A172 (cell line): ENCODE measurements at places on chromosomes 6 and 20. TPM values are rescaled to one million over a fixed set of nuclear protein-coding genes. Genes with fewer than 3 reads are reported as not detected.

GRCh38 chr6:114024746-114025145 is 53.8 kb upstream of the HDAC2 start:
- no peak for DNase-seq

DNA sequence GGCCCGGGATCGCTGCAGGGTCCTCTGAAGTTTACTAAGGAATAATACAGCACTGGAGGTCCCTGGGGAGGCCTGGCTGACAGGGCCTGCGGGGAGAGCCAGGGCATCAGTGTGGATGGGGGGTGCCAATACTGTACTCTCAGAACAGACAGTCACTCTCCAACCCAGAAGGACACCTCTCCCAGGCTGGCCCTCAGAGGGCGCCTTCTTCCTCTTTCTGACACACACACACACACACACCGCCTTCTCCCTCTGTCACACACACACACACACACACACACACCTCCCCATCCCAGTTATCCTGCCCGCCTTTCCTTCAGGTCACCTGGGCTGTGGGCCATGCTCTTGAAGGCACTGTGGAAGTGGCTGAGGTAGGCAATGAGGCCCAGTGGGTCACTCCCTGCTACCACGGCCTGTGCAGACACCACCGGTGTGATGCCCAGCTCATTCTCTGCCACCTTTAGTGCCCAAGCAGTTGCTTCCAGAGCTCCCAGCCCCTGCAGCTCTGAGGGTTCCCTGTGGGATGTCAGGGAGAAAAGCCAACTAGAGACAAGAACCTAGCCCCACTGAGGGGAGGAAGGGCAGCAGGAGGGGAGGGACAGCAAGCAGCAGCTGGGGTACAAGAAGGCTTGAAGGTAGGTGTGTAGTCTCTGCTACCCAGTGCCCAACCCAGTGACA is 7.5 kb downstream of the SMPD2 start:
- no peak for DNase-seq

- DNase-seq: no peak
Measured at GRCh38 chr6:106390088-106390487, 29.6 kb downstream of the CRYBG1 start.

- no peak for DNase-seq
Measured at GRCh38 chr6:54846243-54846856, at the start of gene FAM83B. Gene FAM83B, plus strand, starts transcription at chr6:54846771. Its CDS starts 23,476 bp downstream, at chr6:54870247.

The PPP1R3G gene
- 0.22 and 1.5 TPM in 2 replicates for total RNA-seq

The PREP gene
- total RNA-seq: 9.0 and 12.6 TPM in 2 replicates

- no peak for DNase-seq
Measured at GRCh38 chr20:21172626-21173025, 46.7 kb downstream of the KIZ start.

- no peak for DNase-seq
Measured at GRCh38 chr6:120290964-120291363, 941.4 kb upstream of the MAN1A1 start.

The MAPK13 gene
- 0.34 and 0.46 TPM in 2 replicates for total RNA-seq

The NRSN1 gene
- total RNA-seq: not detected in 2 replicates

The RMND1 gene
- total RNA-seq: 31.3 and 43.6 TPM in 2 replicates

DNA sequence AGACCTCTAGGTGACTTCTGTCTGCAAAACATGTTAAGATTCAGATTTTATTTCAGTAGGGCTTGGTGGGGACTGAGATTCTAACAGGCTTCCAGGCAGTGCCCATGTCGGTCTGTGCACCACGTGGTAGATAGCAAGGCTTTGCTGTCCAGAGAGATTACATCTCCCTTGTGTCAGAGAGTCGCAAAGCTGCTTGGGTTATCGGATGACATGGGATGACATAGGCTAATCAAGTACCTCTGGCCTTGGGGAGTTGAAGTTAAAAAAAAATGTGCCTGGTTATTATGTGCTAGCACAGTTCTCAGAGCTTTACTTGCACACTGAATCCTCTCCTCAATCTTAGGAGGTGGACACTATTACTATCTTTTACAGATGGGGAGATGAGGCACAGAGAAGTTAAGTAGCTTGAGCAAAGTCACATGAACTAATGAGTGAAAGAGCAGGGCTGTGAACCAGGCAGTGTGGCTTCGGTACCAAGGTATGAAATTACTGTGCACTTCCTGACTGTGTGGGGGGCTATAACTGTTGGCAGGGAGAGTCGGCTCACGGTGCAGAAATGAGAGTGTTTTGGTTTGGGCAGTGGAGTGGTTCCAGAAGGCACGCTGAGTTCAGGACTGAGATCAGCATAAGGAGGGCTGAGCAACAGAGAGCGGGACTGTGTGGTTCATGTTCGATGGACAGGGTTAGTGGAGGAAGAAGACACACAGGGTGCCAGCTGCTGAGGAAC is 41.1 kb downstream of the FARS2 start:
- DNase-seq: no peak

GRCh38 chr6:118580585-118581419 is 32.7 kb downstream of the PLN start:
- peak; percentile 55 for DNase-seq

DNA sequence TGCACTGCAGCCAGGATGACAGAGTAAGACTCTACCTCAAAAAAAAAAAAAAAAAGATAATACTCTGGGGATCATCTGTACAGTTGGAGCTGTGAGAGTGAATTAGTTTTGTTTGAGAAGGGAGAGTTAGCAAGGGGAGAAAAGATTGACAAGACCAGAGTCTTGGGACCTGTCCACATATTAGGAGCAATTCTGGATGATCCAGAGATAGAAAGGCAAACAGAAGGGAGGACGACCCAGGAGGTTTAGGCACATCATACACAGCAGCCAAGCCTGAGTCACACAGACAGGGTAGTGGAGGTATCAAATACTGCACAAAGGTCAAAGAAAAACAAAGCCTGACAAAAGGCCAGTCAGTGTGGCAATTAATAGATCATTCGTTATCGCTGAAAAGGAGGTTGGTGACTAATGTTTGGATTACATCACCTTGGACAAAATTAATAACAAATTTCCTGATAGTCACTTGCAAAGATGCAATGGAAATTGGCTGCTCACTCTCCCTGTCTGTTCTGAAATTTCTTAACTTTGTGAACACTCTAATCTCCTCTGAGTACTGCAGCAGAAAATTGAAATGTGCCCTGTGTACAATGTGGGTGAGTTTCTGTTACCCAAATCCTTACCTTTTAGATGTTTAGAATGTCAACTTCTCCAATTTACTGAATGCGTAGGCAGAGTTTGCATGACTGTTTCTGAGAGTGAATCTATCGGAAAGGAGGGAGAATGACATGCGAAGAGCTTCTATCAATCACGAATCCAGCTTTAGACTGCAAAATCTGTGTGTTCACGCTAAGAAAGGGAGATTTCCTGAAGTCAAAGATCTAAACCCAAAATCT is 105.4 kb downstream of the TSHZ2 start:
- DNase-seq: peak; percentile 73

DNA sequence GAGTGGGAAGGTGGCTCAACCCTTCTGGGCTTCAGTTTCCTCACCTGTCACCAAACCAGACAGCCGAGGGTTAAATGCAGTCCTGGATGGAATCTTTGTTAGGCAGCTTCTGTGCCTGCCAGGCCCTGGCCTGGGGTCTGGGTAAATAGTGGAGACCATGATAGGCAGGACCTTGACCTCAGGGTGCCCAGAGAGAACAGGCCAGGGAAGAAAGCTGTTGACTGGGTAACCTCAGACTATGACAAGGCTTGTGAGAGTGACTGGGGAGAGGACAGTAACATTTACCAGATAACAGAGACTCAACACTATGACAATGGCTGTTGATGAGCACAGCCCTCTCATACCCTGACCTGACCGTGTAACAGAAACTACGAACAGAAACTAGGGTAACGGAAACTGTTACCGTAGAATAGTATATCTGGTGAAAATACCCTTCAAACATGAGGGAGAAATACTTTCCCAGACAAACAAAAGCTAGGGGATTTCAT is 218.3 kb downstream of the PREX1 start:
- DNase-seq: no peak

The HLA-DOB gene
- not detected in 2 replicates for total RNA-seq

- peak; percentile 59 for DNase-seq
Measured at GRCh38 chr6:39865011-39865888, 69.0 kb downstream of the MOCS1 start.

DNA sequence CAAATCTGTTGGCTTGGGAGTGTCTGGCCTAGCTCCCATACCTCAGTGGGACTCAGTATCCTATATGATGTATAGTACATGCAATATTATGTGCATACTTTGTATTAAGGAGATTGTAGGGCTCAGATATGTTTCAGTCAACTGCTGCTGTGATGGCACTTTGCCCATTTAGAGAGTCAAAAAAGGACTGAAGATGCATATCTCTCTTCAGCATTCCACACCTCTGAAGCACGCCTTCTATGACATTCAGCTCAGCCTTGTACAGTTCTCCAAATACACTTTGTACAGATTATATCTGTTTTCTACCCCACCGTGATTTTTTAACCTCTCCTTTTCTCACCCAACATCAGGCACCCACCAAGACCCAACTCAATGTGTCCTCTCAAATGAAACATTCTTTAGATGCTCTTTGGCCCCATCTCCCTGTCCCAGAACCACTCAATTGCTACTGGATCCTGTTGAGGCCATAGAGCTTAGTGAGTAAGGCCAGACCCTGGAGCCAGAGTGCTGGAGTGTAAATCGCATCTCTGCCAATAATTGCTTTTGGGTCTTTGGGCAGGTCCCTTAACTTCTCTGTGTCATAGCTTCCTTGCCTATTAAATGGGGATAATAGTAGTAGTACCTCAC is 15.6 kb downstream of the ENPP1 start:
- DNase-seq: no peak

DNA sequence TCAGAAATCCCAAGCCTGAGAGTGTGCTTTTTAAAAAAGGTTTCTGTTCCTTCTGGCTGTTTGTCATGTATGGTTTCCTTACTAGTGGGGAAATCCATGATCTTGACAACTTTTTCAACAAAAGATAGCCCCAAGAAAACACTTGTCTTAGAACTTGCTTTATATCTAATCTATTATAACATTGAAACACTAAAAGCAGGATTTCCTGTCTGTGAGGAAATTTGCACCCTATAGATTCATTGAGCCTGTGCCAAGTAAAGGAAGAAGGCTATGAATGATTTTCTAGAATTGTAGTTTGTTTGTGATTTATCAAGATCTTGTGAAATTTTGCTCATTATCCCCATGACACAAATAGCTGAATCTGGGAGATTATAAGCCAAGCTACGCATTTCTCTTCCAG is 238.6 kb upstream of the RIN2 start:
- DNase-seq: no peak

DNA sequence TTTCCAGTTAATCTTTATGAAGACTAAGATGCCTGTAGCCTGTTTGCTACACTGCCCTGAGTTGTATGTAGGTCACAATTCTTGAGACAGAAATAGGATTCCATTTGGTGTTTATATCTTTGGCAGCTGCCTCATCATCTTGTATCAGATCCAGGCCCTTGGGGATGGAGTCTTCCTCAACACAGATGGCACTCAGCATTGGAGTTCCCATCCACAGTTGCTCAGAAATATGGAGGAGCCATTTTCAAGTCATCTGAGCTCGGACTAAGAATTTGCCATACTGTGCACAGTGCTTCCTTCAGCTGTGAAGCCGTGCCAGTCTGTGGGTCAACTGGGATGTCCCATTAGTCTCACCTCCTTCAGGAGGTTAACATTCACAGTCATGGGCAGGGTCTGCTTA is 156.6 kb downstream of the ZDHHC14 start:
- DNase-seq: no peak

DNA sequence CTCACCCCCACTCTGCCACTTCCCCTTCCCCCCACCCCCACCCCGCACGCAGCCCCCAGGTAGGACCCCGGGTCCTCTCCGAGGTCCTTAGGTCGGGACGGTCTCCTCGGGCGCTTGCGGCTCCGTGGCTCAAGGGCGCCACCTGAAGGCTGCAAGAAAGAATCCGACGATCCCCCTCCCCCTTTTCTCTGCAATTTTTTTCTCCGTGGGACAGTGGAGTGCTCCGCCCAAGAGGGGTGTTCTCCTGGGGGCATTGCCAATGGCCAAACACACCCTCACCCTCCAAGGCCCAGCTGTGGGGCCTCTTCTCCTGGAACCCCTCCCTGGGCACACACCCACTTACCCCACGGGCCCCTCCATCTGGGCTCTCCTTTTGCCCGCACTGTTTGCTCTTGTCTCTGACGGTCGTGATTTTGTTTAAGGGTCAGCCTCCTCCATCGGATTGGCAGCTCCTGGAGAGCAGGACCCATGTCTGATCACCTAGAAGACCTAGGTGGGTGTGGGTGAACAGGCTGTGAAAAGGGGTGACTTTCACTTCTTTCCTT is 1.1 kb upstream of the TMEM74B start:
- DNase-seq: peak; percentile 33

DNA sequence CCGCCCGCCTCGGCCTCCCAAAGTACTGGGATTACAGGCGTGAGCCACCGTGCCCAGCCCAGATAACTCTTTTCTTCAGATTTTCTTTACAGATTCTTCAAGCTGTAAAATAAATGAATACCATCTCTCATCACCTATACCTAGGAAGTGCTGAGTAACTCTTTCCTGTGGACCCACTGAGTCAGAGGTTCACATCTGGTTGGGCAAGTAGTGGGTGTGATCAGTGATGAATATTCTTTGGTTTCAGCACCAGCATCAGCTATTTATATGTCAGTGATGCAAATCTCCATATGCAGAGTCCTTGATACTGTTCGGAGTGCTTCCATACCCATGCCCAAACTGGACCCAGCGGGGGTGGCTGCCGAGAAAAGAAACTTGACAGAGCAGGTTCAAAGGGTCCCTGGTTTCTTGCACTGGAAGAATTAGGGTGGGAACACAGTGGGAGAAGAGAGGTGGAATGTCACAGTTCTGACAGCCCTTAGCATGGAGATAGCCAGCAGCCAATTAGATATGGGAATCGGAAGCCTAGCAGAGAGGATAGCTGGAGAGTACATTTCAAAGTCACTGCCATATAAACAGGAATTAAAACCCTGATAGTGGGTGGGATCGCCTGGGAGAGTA is 64.9 kb upstream of the DDR1 start:
- DNase-seq: no peak

The FNDC11 gene
- total RNA-seq: 1.8 and 2.9 TPM in 2 replicates

DNA sequence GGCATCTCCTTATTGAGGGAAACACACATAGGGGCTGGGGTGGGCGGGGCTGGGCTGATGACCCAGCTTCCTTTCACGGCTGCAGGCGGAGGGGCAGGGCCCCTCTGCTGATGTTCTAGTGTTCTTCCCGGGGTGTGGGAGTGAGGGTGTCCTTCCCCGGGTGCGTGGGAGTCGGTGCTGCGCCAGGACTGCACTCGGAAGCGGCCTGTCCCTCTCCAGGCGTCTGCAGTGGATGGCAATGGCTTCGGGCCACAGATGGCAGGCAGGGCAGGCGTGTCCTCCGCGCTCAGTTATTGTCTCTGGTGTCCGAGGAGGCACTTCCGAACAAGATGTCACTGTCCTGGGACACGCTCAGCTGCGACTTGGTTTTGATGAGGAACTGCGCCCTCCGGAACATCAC is 19.2 kb downstream of the KCNG1 start:
- no peak for DNase-seq

GRCh38 chr20:58044931-58045555 is 183.4 kb downstream of the ANKRD60 start:
- no peak for DNase-seq
